HTR-8/SVneo (cell line): ENCODE measurements at places on chromosomes 11 and 22.

- DNase-seq, result no peak
Measured at GRCh38 chr11:41051919-41052635, 407.4 kb downstream of the LRRC4C start.

- DNase-seq, result no peak
Measured at GRCh38 chr11:93537049-93537448, 6.1 kb downstream of the SMCO4 start.

DNA sequence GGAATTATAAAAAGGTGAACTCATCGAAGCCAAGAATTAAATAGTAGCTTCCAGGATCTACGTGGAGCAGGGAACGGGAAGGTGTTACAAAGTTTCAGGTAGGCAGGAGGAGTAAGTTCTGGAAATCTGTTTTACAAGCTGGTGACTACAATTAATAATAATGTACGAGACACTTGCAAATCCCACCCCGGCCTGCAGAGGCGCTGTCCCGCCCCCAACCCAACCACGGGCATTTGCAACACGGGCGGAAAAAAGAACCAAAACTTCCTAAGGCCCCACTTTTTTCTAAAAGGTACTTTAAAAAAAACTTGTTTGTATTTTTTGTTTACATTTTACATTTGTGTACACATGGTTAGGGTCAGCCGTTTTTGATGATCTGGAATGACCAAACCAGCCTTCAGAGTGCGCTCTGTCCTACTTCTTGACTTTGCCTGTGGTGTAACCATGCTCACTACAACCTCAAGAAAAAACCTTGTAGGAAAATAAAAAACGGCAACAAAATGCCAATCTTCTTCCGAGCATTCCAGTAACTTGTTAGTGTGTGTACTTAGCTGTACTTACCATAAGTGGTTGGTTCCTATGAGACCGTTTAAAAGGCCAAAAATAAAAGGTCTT is 449.6 kb upstream of the B3GAT1 start:
- no peak for DNase-seq

GRCh38 chr11:82975882-82976281 is 74.3 kb downstream of the DDIAS start:
- no peak for DNase-seq
